ENCODE measurements at places on chromosomes 16 and 17.

DNA sequence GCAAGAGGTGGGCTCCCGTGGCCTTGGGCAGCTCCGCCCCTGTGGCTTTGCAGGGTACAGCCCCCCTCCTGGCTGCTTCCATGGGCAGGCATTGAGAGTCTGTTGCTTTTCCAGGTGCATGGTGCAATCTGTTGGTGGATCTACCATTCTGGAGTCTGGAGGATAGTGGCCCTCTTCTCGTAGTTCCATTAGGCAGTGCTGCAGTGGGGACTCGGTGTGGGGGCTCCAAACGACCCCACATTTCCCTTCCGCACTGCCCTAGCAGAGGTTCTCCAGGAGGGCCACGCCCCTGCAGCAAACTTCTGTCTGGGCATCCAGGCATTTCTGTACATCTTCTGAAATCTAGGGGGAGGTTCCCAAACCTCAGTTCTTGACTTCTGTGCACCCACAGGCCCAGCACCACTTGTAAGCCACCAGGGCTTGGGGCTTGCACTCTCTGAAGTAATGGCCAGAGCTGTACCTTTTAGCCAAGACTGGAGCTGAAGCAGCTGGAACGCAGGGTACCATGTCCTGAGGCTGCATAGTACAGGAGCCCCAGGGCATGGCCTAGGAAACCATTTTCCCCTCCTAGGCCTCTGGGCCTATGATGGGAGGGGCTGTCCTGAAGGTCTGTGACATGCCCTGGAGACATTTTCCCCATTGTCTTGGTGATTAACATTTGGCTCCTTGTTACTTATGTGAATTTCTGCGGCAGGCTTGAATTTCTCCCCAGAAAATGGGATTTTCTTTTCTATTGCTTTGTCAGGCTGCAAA lies 6.0 kb downstream of the PRKAR1A start:
- no peak for DNase-seq

DNA sequence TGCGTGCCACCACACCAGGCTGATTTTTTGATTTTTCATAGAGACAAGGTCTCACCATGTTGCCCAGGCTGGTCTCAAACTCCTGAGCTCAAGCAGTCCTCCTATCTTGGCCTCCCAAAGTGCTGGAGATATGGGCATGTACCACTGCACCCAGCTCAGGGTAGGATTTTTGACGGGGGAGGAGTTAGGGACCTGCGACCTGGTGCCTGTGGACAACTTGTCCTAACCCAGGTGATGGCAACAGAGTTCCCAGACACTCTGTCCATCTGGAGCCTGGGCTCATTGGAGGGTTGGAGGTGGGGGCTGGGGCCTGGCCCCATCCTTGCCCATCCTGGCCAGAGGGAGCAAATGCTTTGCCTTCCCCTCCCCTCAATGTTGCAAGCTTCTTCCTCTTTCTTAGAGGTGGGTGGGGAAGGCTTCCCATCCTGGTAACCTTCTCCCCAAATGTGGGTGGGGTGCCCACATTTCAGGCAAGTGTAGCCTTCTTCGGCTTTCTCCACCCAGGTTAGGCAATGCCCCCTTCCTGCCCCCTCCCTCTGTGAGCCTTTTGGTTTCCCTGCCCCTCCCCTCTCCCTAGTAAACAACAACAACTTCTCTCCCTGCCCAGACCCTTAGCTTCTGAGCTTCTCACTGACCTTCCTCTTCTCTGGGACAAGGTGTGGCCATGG lies 24.9 kb downstream of the RARA start:
- no peak for DNase-seq

GRCh38 chr17:29124925-29125273 lies 55.3 kb downstream of the MYO18A start:
- DNase-seq, result no peak

GRCh38 chr17:29677221-29677791 lies 54.6 kb upstream of the CORO6 start:
- no peak for DNase-seq

DNA sequence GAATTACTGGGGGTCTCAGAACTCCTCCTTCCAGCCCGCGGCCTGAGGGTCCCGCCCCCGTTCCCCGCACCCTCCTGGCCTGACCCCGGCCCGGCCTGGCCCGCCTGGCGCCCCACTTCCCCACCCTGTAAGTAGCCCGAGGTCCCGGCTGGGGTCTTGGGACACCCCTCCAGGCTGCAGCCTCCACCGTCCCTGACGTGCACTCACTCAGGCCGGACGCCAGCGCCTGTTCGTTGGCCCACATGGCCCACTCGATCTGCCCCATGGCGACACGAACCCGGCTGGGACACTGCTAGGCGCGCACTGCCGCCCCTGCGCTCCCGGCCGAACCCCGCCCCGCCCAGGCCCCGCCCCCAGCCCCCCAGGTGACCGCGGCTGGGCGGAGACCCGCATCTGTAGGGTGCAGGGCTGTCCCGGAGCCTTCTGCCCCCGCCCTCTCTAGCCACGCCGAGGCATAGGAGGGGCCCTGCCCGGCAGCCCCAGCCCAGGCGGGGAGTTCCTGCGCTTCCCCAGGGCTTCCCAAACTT lies at the start of gene CYBA:
Gene CYBA, minus strand, starts transcription at position 305 of the 527 bp plus-strand sequence. Its CDS starts 40 bp downstream, at position 265.
- DNase-seq, result no peak

Data from NCI-H2107 (cell line).